ENCODE measurements at places on chromosomes 2 and 18. TPM values are rescaled to one million over a fixed set of nuclear protein-coding genes. Genes with fewer than 3 reads are reported as not detected.
A peak's percentile ranks its signal among the peaks of the same experiment; 100 is the strongest.

DNA sequence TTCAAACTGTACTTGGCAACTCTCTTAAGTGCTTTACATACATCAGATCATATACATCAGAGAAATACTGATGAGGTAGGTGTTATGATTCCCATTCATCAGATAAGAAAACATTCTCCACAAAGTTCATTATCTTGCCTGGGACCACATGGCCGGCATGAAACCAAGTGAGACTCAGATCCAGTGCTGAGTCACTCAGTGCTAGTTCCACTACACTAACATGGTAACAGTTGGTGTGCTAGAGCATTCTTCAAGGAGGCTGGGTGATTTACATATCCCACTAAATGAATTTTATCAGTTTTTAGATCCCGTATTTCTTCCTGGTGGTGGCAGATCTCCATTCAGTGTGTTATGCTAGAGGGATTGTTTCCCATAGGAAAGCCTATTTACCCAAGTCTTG is 772.0 kb downstream of the CNTNAP5 start:
- DNase-seq = no peak
- H3K4me1 ChIP-seq = no peaks in the 10 kb centered on the region
- no peak overlapping the region for H3K4me3 ChIP-seq

DNA sequence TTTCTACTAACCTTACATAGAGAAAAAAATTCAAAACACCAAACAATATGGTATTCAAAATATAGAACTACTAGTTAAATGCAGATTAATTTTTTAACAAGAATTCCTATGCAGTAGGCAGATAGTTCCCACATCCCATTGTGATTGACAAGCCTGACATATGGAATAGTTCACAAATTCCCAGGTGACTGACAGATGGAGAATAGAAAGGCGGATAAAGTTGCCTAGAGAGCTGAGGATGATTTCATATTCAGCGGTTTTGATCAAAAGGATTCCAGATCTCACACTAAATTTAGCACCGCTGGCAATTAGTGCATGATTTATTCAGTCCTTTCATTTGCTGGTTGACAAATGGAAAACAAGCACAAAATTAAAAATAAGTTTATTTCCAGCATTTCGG is 733.7 kb upstream of the POU3F3 start:
- no peak overlapping the region for H3K27ac ChIP-seq
- no peaks in the 10 kb centered on the region for H3K4me1 ChIP-seq
- DNase-seq = no peak
- no peak overlapping the region for H3K4me3 ChIP-seq

GRCh38 chr2:88967844-88968243 is 276.4 kb downstream of the RPIA start:
- no peaks in the 10 kb centered on the region for H3K27me3 ChIP-seq
- no peaks in the 10 kb centered on the region for H3K36me3 ChIP-seq
- H3K4me1 ChIP-seq = no peaks in the 10 kb centered on the region
- DNase-seq = no peak

The CCL20 gene
- total RNA-seq = not detected

GRCh38 chr2:88090446-88091283 is 23.0 kb downstream of the SMYD1 start:
- no peaks in the 10 kb centered on the region for H3K4me1 ChIP-seq
- no peak overlapping the region for H3K27ac ChIP-seq
- H3K36me3 ChIP-seq = no peaks in the 10 kb centered on the region
- H3K27me3 ChIP-seq = no peaks in the 10 kb centered on the region
- no peak for DNase-seq

The UPP2 gene
- not detected for total RNA-seq

- H3K27me3 ChIP-seq = no peaks in the 10 kb centered on the region
- DNase-seq = no peak
- H3K4me1 ChIP-seq = peaks cover 33% of the 10 kb centered on the region
- H3K4me3 ChIP-seq = no peak overlapping the region
- H3K36me3 ChIP-seq = no peaks in the 10 kb centered on the region
Observed at GRCh38 chr2:240254337-240255164, 114.1 kb upstream of the OTOS start.

- no peak overlapping the region for H3K4me3 ChIP-seq
- H3K27me3 ChIP-seq = no peaks in the 10 kb centered on the region
- peaks cover 72% of the 10 kb centered on the region for H3K4me1 ChIP-seq
- peaks cover 38% of the 10 kb centered on the region for H3K36me3 ChIP-seq
- peak overlapping the region; percentile 76 for H3K27ac ChIP-seq
Observed at GRCh38 chr2:96252526-96252925, 13.3 kb downstream of the TMEM127 start.

DNA sequence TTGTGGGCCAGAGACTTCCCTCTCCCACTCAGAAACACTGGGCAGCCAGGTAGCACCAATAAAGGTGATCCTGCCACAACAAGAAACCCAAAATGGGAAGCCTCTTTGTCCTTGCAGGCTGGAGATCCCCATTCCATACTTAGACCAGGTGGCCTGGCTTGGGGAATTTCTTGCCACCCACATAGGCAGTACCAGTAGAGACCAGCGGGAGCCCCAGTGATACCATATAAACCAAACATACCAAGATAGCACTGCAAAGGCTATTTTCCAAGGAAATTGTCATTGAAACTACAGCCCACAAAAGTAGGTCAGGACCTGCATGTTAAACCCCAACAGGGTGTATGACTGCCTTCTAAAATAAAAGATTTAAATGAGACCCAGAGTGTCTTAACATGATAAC is 171.6 kb downstream of the DIS3L2 start:
- no peaks in the 10 kb centered on the region for H3K4me1 ChIP-seq
- no peaks in the 10 kb centered on the region for H3K27me3 ChIP-seq
- no peak overlapping the region for H3K27ac ChIP-seq
- no peaks in the 10 kb centered on the region for H3K36me3 ChIP-seq
- DNase-seq = no peak
- H3K4me3 ChIP-seq = no peak overlapping the region

The RSAD2 gene
- total RNA-seq = 7.0 TPM

The TRPM8 gene
- total RNA-seq = not detected

DNA sequence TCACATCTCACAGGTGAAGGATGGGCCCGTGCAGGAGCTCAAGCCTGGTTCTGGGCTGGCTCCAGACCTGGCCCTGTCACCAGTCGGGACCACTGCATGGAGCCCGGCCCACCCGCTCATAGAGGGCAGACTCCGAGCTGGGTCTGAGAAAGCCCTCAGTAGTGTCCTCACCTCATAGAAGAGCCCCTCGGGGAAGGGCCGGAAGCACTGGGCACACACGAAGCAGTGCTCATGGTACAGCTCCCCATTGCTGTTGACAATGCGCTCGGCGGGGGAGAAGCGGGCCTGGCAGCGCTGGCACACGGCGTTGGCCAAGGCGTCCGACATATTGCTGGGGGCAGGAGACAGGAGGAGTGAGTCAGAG is 11.3 kb downstream of the GPR17 start:
- H3K4me1 ChIP-seq = no peaks in the 10 kb centered on the region
- no peaks in the 10 kb centered on the region for H3K36me3 ChIP-seq
- no peak overlapping the region for H3K4me3 ChIP-seq
- H3K27ac ChIP-seq = no peak overlapping the region
- H3K27me3 ChIP-seq = no peaks in the 10 kb centered on the region
- no peak for DNase-seq

- no peaks in the 10 kb centered on the region for H3K27me3 ChIP-seq
- H3K4me3 ChIP-seq = no peak overlapping the region
- H3K27ac ChIP-seq = no peak overlapping the region
- H3K36me3 ChIP-seq = no peaks in the 10 kb centered on the region
- no peak for DNase-seq
- no peaks in the 10 kb centered on the region for H3K4me1 ChIP-seq
Observed at GRCh38 chr2:152292991-152293390, 42.0 kb upstream of the FMNL2 start.

DNA sequence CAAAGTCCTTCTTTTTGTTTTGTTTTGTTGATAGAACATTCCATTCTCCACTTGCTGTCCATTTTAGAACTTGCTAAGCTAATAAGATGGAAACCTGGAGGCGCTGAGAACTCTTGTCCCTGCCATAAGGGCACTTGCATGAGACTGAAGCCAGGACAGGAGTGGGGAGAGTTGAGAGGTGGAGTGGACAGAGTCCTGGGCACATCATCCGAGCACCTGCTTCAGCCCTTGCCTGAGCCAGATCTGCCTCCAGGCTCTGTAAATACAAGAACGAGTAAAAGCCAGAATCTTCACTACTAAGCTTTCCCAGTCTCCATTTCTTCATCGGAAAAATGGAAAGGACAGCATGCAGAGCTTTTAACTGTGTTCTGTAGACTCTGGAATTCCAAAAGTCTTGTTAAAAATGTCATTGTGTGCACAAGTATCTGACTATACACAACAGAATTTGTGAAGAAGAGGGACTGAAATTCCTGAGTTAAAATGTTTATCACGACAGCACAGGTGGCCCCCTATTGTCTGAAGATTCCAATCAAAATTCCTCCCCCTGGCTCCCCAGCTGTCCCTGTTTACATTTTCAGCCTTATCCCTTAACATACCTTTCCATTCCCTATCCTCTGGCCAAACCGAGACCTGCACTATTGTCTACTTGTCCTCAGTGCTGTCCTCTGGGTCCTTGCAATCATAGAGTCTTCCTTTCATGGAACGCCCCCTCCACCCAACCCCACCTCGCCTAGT is 498.2 kb upstream of the TNP1 start:
- H3K4me1 ChIP-seq = peaks cover 56% of the 10 kb centered on the region
- H3K27ac ChIP-seq = no peak overlapping the region

GRCh38 chr2:3483227-3483985 is 35.9 kb downstream of the ADI1 start:
- DNase-seq = peak; percentile 87
- no peak overlapping the region for H3K27ac ChIP-seq
- no peak overlapping the region for H3K4me3 ChIP-seq
- H3K4me1 ChIP-seq = no peaks in the 10 kb centered on the region
- no peaks in the 10 kb centered on the region for H3K36me3 ChIP-seq
- H3K27me3 ChIP-seq = no peaks in the 10 kb centered on the region

Data from adrenal gland (tissue), 19 donors.